Activated CD8-positive, alpha-beta memory T cell treated with anti-CD3 and anti-CD28 coated beads for 4 hours (primary cell): ENCODE measurements at places on chromosomes 13 and 19.

- no peak for DNase-seq
These were observed 27.0 kb downstream of the TNFSF11 start for GRCh38 chr13:42600943-42601342.

DNA sequence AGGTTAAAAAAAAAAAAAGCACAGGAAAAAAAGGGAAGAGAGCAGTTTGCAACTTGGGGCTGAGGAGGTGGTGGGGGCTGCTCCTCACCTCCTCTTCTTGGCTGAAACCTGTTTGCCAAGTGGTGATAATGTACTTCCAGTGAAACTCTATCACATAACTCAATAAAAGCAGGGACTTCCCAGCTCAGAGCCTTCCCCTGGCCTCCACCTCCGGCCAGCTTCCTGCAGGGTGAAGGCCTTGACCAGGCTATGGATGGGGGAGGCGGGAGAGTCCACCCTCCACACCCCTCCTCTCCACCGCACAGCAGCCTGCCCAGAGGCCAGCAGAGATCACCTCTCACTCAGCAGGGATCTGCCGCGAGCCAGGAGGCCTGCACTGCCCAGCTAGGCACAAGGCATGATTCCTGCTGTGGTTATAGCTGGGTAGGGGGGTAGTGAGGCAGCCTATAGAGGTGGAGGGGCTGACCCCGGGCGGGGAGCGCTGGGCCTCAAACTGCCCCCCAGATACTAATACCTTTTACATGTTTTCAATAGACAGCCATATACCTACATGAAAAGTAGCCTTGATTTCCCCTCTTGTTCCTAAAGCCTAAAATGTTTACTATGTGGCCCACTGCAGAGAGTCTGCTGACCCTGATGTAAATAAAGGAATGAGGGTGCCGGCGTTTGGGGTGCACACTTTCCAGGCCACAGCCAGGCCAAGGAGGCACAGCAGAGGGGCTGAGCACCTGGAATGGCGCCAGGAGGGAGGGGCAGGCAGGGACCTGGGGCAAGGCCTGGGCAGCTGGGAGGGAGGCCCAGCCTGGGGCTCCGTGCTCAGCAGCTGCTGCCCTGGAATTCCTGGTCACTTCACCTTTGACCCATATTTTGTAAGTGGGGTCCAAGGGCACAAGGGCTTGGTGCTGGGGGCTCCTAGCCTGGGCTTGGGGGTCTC is 10.3 kb downstream of the ZNF787 start:
- no peak for DNase-seq

DNA sequence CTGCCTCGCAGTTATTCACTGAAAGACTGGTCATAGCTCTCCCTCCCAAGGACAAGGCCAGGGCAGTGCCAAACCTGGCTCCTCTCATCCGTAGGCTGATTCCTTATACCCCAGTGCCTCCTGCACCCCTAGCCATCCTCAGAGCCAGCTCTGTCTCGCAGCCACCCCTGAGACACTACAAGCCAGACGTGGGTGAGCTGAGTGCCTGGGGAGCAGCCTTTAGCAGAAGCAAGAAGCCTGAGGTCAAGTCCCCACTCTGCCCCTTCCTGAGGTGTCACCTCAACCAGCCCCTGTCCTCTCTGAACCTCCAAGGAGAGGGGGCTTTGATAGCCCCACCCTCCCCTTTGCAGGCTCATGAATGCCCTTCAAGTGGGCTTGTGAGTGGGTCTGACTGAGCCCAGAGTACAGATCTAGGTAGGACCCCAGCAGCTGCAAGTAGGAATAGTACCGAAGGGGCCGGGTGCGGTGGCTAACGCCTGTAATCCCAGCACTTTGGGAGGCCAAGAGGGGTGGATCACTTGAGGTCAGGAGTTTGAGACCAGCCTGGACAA is 14.8 kb upstream of the AKAP8L start:
- DNase-seq = no peak

DNA sequence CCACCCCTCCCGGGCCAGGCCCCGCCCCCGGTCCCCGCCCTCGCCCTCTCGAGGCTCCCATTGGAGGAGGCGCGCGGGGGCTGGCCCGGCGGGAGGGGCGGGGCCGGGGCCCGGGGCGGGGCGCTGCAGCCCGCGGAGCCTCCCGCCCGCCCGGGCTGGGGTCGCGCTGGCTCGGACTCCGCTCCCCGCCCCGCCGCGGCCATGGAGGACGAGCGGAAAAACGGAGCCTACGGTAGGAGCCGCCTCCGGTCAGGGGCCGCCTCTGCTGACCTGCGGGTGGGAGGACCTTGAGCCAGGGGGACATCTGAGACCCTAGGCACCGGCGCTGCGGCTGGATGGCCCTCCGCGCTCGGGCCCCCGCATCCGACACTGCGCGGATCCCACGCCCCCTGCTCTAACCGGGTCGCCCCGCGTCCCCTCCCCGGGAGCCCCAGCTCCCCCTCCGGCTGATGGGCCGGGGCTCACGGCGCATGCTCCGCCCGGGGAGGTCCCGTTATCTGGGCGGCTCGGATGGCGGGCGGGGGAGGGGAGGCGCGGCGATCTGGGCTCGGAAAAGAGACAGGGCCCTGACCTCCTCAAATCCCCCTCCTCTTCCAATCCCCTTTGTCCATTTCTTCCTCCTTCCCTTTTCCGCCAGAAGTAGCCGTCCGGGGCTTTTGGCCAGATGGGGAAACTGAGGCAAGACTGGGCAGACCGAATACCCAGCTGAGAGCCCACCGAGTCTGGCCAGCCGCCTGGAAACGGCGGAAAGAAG is 15.4 kb upstream of the AP1M2 start:
- DNase-seq = peak; percentile 74

GRCh38 chr13:43041369-43041921 is 18.1 kb downstream of the DNAJC15 start:
- DNase-seq = no peak

DNA sequence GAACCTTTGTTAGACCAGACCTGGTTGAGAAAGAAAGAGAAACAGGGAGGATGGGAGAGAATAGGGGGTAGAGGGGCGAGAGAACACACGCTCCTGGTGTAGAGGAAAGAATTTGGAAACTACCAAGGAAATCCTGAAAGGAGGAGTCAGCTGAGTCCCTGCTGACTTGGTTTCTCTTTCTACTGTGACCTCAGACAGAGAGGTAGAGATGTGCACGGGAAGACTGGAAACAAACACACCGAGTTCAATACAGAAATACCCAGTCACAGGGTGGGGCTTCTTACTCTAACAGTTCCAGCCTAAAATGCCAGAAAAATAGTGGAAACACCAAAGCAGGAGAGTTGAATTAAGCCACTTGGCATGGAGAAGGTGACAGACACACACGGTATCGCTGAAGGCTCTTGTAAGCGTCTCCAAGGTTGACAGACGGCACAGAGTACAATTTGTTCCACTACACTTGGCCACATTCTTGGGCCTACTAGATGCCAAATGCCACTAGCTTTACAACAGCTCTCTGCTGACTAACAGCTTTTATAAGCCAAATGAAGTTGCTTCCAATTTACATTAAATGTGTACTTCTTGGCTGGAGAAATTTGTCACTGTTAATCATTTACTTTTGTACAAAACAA is 28.1 kb downstream of the LATS2 start:
- DNase-seq = no peak

GRCh38 chr13:39777021-39777420 is 121.6 kb downstream of the COG6 start:
- no peak for DNase-seq

GRCh38 chr19:12967907-12968306 is 1.5 kb upstream of the DAND5 start:
- DNase-seq = no peak
